Stimulated activated CD8-positive, alpha-beta memory T cell treated with anti-CD3 and anti-CD28 coated beads, Interleukin-7, amount 100 ng/mL, for 24 hours (primary cell): ENCODE measurements at places on chromosomes 2 and 18.

- DNase-seq: no peak
These were observed 171.0 kb downstream of the MIB1 start for GRCh38 chr18:21911551-21911950.

GRCh38 chr2:40213619-40214018 lies 238.3 kb downstream of the SLC8A1 start:
- no peak for DNase-seq

GRCh38 chr2:231104115-231104713 lies 20.6 kb downstream of the HTR2B start:
- no peak for DNase-seq

DNA sequence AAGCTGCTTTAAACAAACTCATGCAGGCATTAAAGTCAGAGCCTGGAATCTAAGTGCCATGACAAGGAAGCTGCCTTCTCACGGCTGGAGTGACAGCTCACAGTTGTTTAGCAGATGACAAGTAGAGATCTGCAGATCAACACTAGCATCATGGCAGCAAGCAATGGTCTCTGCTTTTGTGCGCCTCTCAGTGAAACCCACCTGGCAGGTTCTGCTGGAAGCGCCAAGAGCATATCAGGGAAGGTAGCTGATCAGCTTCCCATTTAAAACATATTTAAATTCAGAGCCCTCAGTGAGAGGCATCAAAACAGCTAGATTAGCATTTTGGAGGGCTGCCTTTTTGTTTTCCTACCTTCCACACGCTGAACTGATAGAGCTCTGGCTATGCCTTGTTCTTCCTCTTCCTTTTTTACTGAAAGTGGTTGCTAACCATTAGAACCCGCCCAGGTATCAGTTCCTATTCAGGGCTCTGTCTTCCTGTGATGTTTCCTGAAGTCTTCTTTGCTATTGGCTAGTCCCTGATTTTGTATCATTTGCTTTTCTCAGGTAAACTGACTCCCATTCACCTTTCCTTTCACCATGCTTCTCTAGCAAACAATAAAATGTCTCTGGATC lies 70.8 kb downstream of the TMEM200C start:
- DNase-seq: no peak

DNA sequence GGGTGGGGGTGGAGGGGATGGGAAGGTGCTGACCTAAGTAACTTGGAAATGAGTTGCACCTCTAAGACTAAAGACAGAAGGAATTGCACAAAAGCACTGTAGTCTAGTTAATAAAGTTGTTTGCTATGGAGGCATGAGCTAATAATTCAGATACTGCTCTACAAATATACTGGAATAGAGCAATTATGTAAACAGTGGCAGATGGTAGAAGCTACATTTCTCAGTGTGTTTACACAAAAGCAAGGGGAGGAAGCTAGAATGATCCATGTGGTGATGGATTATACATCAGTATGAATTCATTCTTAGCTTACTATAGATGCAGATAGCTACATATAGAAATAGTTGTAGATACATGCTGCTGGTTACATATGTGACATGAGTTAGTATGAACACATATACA lies 27.6 kb upstream of the UBE2F start:
- no peak for DNase-seq

GRCh38 chr2:121248766-121249343 lies 36.1 kb downstream of the TFCP2L1 start:
- DNase-seq: no peak

GRCh38 chr2:230842473-230842872 lies 22.3 kb upstream of the ITM2C start:
- DNase-seq: no peak

DNA sequence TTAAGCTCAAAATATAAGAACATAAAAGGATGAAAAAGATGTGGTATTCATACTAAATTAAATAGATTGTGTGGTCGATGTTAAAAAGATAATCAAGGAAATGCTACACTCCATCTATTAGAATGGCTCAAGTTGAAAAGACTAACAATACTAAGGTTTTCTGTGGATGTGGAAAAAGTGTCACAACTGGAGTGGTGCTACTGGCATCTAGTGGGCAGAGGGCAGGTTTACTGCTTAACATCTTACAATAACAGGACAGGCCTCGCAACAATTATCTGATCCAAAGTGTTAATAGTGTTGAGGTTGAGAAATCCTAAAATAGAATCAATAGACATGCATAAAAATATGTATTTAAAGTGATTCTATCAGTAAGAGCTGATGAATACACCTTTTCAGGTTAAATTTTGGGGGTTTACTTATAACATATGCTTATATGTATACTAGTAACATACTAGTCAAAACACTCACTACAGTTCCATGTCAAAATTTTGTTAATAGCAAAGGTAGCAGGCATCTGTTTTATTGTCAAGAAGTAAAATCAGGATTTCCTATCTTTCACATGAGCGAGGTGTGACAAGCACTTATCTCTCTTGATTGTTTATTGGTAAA lies 91.5 kb upstream of the TMEFF2 start:
- no peak for DNase-seq

DNA sequence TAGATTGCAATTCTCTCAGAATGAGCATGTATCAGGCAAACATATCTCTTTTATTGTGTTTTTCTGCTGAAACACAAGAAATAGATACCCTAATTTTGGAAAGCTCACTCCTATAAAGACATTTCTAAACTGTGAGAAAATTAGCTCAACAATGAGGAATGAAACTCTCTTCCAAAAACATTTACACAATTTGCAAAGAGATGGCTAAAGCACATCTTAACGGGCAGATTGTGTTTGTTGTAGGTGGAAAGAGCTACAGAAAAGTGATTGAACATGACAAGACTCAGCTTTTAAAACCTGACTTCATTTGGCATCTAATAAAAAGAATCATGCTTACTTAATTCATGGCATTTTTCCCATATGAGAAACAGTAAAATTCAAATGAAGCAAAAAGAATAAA lies 175.0 kb upstream of the SLC39A10 start:
- no peak for DNase-seq

DNA sequence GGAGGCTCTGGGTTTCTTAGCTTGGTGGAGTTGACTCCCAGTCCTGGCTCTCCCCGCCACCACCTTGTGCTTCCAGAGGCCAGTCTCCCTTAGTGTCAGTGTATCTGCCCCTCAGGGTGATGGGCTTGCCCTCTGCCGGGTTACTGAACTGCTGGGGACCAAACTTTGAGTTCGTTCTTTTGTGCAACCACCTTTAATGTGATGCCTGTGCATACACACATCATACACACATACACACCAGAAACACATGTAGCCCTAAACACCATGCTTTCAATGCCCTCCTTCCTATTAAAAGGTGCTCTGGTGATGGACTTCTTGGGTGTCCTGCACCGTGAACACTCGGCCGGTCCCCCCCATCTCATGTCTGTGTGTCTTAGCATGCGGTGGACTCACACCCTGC lies 315.1 kb upstream of the EPAS1 start:
- no peak for DNase-seq

GRCh38 chr18:24470022-24470618 lies 9.7 kb downstream of the HRH4 start:
- DNase-seq: no peak

- DNase-seq: no peak
These were observed 35.5 kb upstream of the HS6ST1 start for GRCh38 chr2:128354161-128354560.

- no peak for DNase-seq
These were observed 309.7 kb downstream of the XIRP2 start for GRCh38 chr2:167198009-167198408.

GRCh38 chr18:37564711-37565100 lies 892 bp downstream of the CELF4 start:
- no peak for DNase-seq

DNA sequence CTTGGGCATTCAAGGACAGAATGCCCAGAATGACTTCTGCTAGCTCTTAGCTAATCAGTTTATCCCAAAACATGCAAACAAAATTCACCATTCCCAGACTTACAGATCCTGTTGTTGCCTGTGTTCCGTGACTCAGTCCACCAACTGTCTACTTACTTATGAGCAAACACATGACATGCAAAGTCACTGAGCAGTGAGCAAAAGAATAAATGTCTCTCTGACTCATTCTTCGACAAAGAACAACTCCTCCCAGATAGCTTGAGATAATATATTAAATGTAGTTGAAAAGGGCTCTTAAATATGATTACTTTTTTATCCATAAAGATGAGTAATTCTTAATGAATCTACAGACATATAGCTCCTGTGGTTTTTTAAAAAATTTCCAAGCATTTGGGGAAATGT lies 9.0 kb upstream of the CREG2 start:
- no peak for DNase-seq
